ENCODE measurements at places on chromosomes 2 and 18. TPM values are rescaled to one million over a fixed set of nuclear protein-coding genes. Genes with fewer than 3 reads are reported as not detected.

GRCh38 chr18:54805571-54806334 lies 22.5 kb upstream of the RAB27B start:
- DNase-seq: no peak

GRCh38 chr2:73877071-73877802 lies 15.6 kb upstream of the ACTG2 start:
- no peak for DNase-seq

- DNase-seq: no peak
Measured at GRCh38 chr2:165777522-165778186, 16.4 kb downstream of the GALNT3 start.

DNA sequence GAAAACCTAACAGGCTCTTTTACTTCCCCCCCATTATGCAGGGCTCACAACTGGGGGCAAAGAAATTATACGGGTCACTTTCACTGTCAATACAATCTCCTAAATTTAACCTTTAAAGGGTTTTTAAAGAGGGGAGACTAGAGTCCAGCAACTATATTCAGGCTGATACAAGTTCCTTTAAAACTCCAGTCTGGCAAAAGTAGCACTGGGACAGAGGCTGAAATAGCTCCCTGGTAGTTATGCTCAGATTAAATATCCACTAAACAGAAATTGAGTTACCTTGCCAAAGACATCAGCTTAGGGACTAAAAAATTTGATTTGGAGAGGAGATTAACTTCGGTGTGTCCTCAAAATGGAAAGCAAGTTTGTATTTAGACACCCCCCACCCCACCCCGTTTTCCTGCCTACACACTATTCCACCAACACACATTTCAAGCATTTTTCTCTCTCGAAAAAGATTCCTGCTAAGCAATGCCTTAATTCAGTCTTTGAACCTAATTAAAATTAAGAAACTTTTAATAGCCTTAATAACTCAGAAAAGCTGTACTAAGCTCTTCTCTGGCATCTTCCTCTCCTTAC lies 127.2 kb downstream of the OSBPL1A start:
- DNase-seq: no peak

DNA sequence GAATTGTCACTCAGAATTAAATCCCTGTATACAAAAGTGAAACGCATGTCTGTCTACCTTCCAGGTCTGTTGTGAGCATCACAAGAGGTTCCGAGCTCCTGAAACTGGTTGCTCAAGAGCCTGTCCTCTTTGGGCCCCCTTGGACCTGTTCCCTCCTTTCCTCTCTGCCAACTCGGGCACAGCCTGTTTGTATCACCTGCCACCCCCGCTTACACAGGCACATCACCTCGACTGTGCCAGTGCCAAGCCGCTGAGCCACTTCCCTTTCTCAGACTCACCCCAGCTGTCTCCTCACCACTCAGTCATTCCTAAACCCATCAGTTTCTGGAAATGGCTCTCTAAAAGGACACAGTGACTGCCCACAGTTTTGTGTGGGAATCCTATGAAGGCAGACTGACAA lies 3.1 kb downstream of the EFR3B start:
- DNase-seq: no peak

Gene C2orf80
- not detected for total RNA-seq

GRCh38 chr2:6081955-6082624 lies 389.9 kb downstream of the SOX11 start:
- no peak for DNase-seq

- DNase-seq: no peak
Measured at GRCh38 chr2:139354518-139354917, 574.3 kb upstream of the NXPH2 start.

Gene GCKR
- not detected for total RNA-seq

DNA sequence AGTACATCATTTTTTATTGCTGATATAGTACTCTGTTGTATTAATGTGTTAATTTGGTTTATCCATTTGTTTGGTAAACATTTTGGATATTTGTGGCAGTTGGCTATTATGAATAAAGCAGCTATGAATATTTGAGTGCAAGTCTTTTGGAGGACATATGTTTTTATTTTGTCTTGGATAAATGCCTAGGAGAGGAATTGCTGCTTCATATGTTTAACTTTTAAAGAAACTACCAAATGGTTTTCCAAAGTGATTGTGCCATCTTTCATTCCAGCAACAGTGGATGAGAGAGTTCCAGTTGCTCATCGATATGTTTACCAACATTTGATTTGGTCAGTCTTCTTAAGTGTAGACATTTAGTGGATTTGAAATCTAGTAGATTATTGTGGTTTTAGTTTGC lies 51.8 kb downstream of the MERTK start:
- DNase-seq: no peak

DNA sequence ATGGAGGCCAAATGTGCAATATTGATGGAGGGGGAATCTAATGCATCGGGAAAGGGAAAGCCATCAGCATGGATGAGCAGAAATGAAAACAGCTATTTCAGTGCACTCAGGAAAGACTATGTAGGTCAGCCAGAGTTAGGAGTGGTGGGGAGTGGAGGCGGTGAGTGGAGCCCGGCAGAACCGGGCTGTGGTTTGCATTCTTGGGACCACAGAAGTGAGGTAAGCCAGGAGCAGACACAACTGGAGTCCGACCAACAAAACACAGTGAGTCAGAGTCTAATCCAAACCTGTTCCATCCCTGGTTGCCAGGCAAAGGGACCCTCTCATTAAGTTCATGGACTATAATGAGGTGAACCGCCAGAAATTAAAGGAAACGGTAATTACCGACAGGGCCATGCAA lies 61.1 kb upstream of the RAB12 start:
- DNase-seq: no peak

Gene EFEMP1
- 34.1 TPM for total RNA-seq

Gene SLC9A4
- total RNA-seq: 0.34 TPM

- no peak for DNase-seq
Measured at GRCh38 chr18:80022613-80023012, 11.6 kb upstream of the RBFA start.

DNA sequence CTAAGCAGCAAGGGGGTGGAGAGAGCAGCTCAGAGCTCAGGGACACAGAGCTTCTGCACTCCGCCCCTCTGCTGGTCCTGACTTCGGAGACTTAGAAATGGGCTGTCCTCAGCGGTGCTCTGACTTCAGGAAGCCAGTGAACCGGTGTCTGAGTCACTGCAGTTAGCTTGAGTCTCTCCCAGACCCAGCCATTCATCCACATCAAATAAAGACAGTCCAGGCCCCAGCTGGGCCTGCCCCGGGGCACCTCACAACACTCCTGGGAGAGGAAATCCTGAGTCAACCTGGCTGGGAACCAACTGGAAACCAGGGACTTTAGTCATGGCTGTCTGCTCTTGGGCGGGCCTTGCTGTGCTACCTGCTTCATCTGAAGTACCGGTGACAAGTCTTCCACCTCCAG lies 5.4 kb upstream of the ITGB6 start:
- DNase-seq: peak; percentile 87

Gene B4GALT6
- 5.2 TPM for total RNA-seq

DNA sequence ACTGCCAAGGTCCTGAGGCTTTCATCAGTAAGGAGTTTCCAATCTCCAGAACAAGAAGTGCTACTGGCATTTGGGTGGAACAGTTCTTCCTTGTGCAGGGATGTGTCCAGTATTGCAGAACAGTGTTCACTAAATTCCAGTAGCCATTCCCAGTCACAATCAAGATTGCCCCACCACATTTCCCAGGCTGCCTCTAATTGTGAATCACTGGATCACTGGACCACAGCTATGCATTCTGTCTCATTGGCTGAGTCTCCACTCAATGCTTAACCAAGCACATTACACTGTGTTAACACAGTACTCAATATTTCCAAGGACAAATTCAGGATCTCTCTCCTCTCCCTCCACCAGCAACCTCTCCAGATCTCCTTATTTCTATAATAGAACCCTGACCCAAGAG lies 160.2 kb upstream of the CCDC150 start:
- DNase-seq: no peak

- DNase-seq: no peak
Measured at GRCh38 chr2:191443446-191443845, 198.2 kb downstream of the MYO1B start.

DNA sequence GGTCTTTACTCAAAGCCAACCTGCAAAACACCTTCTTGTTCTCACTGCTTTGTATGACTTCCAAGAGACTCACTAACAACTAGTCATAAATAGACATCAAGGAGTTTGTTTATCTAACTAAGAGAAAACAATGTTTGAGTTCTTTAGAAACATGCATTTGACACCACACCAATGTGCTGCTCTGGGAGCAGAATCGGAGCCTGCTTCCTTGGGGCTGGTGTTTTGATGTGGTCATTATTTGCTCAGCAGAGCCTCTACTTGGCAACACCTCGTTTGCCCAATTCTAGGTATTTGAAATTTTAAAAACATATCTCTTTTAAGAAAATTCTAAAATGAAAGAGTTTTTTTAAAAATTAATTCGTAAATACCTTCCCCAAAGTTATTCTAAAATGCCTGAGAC lies 167.5 kb downstream of the BCL2 start:
- DNase-seq: no peak

DNA sequence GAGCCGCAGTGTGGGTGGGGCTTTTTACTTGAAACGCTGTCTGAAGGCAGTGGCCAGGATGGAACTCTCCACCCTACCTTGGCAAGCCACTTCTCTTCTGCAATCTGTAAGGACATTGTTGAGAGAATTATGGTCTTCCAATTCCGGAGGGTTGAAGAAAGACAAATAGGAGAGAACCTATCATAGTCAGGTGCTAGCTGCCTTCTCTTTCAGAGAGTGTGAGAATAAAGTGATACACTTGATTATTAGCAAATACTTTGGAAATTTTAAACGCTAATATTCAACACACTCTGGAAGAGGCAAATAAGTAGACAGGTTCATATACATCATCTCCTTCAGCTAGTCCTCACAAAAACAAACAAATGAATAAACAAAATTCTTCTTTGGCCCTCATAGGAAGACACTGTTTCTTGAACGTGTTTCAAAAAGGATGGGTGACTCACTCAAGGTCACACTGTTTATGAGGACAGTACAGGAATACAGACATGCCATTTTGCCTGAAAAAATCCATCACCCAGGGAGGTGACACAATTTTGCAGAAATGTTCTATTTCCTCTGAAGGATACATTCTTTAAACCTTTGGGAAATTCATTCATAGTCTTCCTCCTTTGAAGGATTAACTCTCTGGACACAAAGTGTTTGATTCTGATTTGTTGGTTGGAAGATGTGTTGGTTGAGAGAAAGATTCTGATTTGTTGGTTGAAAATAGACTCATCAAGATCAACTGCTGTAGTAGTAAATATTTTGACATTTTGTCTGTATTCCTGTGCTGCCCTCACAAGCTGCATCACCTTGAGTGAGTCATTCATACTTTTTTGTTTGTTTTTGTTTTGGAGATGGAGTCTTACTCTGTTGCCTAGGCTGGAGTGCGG lies 2.2 kb upstream of the IL1RN start:
- DNase-seq: no peak

Gene CUL3
- 83.1 TPM for total RNA-seq

Gene HOXD4
- 3.8 TPM for total RNA-seq

GRCh38 chr2:183250472-183250871 lies 126.2 kb downstream of the NUP35 start:
- DNase-seq: no peak

DNA sequence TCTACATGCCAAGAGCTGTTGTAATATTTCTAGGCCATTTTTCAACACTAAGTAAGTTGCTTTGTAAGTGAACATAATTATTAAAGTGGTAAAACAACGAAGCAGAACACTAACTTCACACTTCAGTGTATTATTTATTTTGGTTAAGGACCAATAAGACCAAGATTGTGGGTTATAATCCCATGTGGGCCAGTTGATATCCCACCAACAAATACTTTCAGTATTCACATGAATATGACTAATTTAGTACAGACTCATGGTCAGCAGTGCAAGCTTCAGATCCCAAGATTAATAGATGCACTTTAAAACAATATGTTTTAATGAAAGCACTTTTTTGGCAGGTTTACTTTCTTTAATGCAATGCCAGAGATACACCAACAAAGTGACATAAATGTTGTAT lies 154.3 kb downstream of the LCLAT1 start:
- no peak for DNase-seq

Gene STARD6
- not detected for total RNA-seq

Gene SP140
- total RNA-seq: 1.1 TPM

DNA sequence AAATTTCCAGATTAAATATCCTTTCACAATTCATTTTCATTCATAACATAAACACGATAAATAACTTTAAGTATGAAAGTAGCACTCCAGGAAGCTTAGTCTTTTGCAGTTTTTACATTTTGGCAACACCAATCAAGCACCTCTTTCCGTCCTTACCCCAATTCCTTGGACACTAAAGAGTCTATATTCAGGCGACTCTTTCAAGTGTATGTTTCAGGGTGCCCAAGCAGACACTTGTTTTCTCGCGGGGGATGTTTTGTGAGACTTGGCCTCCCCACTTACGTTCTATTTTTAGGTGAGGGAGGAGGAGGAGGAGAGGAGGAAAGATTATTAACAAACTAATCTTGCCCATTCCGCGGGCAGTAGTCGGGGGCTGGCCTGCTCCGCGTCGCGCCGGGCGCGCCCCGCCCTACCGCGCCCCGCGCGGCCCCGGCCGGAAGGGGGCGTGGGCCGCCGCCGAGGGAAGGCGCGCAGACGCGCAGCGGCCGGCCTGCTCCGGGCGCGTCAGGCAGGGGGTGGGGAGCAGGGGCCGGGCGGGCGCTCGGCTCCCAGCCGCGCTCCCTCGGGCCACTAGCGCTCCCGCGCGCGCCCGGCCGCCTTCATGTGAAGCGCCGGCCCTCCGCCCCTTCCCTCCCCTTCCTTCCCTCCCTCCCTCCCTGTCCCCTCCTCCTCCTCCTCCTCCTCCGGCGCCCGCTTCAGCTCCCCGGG lies at the start of gene ITPRID2:
ITPRID2 (plus strand) TSS at position 473 of the 708 bp plus-strand sequence. CDS start 337 bp downstream, outside the sequence.
- peak; percentile 84 for DNase-seq

- DNase-seq: no peak
Measured at GRCh38 chr18:10081492-10081891, 167.7 kb downstream of the VAPA start.

GRCh38 chr2:33081691-33082090 lies 134.9 kb downstream of the LTBP1 start:
- DNase-seq: no peak

GRCh38 chr2:42813763-42814162 lies 21.4 kb upstream of the HAAO start:
- DNase-seq: no peak

GRCh38 chr2:112204411-112204810 lies 50.4 kb downstream of the ZC3H8 start:
- no peak for DNase-seq

Gene FOXI3
- total RNA-seq: not detected

Gene TRIM43B
- total RNA-seq: not detected

DNA sequence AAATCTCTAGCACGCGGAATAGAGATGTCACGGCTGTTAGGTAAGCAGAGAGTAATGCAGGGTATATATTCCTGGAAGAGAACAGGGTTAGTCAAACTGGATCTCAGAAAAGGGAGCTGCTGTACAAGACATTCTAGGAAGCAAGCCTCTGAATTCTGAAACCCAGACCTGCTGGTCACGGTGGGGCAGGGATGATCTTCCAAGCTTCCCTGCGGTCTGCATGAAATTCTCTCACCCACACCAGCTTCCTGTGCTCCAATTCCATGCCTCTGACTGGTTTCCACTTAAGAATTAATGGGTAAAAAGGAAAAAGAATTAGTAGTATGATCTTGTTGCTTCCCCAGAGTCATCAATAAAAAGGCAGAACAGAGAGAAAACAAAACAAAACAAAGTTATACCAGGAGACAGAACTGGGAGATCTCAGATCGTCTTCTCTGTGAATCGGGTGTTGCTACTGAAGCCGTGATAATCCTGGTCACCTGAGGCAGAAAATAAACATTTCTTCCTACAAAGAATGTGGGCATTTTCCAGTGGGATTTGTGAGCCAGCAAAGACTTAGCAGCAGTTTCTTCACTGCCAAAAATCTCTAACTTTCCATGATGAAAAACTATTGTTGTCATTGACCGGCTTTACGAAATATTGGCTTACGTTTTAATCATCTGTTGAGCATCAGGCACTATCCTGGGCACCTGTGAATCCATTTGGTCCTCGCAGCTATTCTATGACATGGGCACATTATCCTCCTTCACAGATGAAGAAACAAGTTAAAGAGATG lies 5.3 kb upstream of the CYP27C1 start:
- no peak for DNase-seq
